ENCODE measurements at places on chromosomes 2 and 18.

- no peak for DNase-seq
These were observed 22.6 kb upstream of the CHN1 start for GRCh38 chr2:175027755-175028154.

- no peak for DNase-seq
These were observed 170.7 kb downstream of the CTIF start for GRCh38 chr18:48709371-48710062.

- DNase-seq = peak; percentile 22
These were observed 829 bp downstream of the ACVR1C start for GRCh38 chr2:157627594-157628476.

DNA sequence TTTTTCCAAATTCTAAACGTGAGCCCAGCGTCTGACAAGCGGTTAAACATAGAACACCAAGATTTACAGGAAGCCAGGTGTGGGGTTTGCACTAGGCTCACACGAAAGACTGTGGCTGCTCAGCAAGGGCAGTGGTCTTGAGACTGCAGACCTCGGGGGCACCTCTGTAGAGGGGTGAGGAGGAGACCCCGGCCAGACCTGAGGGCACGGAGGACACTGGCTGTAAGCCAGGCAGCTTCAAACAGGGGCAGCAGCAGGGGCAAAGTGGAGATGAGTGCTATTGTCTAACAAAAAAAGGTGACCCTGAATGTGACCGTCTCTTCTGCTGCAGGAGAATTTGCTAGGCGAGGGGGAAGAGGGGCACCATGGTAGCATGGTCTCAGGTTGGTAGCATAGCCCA lies 140.3 kb downstream of the CYP26B1 start:
- no peak for DNase-seq

DNA sequence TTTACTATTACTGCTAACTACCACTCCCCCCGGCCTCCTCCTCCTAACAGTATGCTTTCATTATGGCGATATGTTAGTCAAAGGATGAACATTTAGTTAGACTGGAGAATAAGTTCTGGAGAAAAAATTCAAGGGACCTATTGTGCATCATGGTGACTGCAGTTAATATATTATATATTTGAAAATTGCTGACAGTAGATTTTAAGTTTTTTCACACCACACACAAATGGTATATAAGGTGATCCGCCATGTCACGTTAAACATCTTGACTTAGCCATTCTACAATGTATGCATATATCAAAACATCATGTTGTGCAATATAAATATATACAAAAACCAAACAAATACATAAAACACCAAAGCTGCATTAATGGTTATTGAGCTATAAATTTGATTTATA lies 873.7 kb downstream of the CNTNAP5 start:
- DNase-seq = no peak

- DNase-seq = no peak
These were observed 33.5 kb upstream of the ZEB2 start for GRCh38 chr2:144553379-144553778.

DNA sequence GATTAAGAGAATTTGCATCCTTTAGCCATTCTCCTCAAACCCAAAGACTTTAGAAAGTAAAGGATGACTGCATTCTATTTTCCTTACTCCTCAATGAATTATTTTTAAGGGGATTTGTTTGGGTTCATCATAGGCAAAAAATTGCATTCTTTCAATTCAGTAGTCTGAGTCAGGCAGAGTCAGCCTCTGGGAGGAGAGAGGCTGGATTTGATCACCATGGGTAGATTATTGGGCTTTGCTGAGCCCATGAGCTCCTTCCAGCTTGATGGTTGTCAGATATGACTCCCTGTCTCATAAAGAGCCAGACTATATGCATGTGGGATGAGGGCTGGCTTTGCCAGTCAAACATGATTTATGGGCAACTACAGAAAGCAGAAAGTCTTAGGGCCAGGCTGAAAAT lies 101.2 kb downstream of the KCNS3 start:
- no peak for DNase-seq

- DNase-seq = no peak
These were observed 2.5 kb downstream of the CYP1B1 start for GRCh38 chr2:38073211-38074057.

GRCh38 chr2:234406085-234406484 lies 90.8 kb downstream of the ARL4C start:
- no peak for DNase-seq

DNA sequence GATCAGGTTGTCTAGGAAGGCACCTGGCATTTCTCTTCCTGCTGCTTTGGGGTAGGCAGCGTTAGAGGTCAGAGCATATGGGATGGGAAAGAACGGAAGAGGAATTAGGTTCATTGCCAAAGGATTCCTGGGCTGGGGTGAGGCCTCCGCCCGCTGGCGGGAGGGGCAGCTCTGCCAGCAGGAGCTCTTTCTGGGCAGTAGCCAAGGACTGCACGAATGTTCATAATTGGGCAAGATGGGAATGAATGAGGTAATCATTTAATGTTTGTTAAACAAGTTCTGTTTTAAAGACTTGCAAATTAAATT lies 253.9 kb downstream of the AGAP1 start:
- no peak for DNase-seq

GRCh38 chr2:231673348-231673770 lies 35.0 kb upstream of the PTMA start:
- no peak for DNase-seq

GRCh38 chr18:58288921-58289797 lies 245.1 kb downstream of the NEDD4L start:
- DNase-seq = no peak

GRCh38 chr18:10121028-10121427 lies 207.2 kb downstream of the VAPA start:
- no peak for DNase-seq

- no peak for DNase-seq
These were observed 120.0 kb upstream of the FHL2 start for GRCh38 chr2:105518897-105519296.

GRCh38 chr2:173048897-173049661 lies 26.6 kb upstream of the MAP3K20 start:
- DNase-seq = no peak

GRCh38 chr2:5454051-5454390 lies 238.2 kb upstream of the SOX11 start:
- DNase-seq = no peak

DNA sequence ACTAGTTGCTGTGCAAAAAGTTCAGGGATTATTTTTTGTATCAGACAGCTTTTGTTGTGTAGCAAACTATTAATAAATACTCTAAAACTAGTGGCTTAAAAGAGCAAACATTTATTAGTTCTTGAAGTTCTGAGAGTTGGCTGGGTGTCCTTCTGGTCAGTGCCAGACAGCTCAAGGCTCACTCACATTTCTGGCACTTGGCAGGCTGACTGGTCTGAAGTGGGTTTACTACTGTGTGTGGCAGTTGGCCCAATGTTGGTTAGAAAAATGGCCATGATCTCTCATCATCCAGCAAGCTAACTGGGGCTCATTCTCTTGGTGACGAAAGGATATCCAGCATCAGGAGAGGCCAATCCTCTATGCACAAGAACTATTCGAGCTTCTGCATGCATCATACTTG lies 71.4 kb upstream of the ZNF385B start:
- no peak for DNase-seq

GRCh38 chr2:58512878-58513277 lies 271.8 kb upstream of the FANCL start:
- DNase-seq = no peak

- no peak for DNase-seq
These were observed 86.9 kb downstream of the LTBP1 start for GRCh38 chr2:33033606-33034081.

DNA sequence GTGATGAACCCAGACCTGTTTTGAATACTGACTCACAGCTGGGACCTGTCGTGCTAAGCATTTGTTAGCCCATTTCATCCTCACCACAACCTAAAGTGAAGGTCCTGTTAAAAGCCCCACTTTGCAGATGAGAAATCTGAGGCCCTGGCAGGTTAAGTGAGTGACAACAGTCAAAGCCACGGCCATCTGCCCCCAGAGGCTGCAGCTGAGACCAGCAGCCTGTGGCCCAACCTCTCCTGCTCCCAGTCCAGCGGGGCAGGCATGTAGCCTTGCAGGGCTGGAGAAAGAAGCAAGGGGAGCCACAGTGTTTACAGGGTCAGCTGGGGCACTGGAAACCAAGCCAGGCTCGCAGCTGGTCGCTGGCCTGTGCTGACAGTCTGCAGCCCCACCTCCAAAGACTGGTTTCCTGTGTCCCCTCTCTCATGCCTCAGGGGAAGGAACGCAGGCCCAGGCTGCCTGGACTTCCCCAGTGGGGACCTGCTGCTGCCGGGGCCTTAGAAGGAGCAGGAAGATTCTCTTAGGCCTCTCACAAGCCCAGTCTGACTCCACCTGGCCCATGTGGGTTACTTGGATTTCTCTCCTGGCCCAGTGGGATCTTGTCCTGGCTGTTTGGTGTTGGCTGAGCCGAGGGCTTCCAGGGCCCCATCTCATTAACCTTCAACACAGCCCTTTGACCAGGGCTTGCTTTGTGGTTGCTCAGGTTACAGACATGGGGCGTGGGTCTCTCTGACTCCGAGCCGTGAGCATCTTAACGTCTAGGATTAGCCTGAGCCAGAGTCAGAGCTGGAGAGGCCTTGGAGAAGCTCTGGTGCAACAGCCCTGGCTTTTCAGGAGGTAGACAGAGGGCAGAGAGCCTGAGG lies 1.7 kb downstream of the INPP5D start:
- no peak for DNase-seq

- DNase-seq = no peak
These were observed 16.5 kb downstream of the DOK1 start for GRCh38 chr2:74571058-74571457.

DNA sequence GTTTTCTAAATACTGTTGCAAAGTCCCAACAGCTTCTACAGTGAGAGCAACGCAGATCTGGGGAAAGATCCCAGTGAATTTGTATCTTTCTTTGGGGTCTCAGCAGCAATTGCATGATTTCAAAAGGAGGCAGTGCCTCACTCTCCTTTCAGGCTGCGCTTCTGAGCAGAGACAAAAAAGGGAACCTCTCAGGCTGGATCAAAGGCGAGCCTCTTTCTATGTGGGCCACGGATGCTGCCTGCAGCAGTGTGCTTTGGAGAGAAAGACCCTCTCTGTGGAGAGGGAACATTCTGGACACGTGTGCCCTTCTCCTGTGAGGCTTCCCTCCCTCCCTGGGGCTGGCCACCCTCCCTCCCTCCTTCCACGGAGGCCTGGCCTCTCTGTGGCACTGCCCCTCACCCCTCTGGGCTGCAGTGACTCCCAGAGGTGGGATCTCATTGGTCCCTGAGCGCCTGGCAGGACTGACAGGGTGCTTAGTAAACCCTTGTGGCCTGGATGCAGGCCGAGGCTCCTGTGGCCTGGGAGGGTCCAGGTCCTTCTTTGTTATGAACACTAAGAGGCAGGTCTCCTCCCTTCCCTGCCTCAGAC lies 21.6 kb upstream of the PDIA6 start:
- no peak for DNase-seq

GRCh38 chr2:107132070-107132469 lies 246.1 kb upstream of the ST6GAL2 start:
- no peak for DNase-seq

DNA sequence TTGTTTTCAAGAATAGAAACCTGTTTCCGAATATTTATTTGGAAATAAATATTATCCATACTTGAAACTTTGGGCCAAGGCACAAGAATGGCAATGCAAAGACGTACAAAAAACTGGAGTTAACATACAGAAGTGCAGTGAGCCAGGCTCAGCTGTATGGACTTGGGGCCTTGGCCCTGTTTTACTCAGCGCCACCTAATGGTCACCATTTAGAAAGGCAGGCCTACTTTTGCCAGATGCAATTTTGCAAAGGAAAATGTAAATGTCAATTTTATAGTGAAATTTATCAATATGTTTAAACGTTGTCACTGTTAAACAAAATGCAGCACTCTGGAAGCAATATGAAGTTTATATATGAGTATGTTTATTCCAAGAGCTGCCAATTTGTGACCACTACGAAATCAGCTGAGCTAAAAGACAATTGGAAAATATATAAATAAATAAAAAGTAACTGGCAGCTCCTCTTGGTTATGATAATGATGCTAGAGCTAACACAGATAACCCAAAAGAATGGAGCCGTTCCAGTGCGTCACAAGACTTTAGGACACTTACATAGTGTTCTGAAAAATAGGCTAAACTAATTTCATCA lies 155.0 kb downstream of the ARHGAP15 start:
- DNase-seq = no peak

DNA sequence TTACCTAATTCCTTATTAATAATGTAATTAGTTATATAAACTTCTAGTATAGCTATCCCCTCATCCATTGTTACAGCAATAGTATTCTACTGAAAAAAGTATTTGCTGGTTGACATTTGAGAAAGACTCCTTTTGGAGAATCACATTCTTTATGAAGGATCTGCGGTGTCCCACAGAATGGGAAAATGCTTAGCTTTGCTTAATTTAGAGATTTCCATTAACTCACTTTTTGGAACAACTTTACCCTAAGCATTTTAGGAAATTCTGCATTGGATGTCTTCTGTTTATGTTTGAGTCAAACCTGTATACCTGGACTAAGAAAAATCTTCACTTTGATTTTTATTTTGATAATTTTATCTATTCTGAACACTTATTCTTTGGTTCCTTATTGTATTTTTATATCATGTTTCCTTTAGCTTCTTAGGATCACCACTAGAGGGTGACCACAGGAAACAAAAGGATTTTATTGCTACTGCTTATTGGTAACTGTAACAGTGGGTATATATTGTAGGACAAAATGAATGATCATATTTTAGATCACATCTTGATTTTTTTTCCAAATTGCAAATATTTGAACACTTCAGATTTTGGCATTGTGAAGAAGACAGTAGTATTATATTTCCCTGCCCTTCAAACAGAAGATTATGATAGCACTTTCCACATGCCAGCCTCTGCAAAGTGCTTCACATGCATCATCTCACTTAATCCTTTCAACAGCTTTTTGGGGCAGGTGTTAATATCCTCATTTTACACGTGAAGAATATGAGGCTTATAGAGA lies 79.6 kb downstream of the MIB1 start:
- DNase-seq = no peak

GRCh38 chr2:175737722-175738361 lies 264.2 kb downstream of the LNPK start:
- DNase-seq = no peak

GRCh38 chr2:96484091-96484490 lies 21.1 kb downstream of the NEURL3 start:
- DNase-seq = no peak

- no peak for DNase-seq
These were observed 97.5 kb upstream of the CD302 start for GRCh38 chr2:159895258-159896065.

GRCh38 chr2:1567556-1568344 lies 154.5 kb downstream of the TPO start:
- no peak for DNase-seq

Data from activated naive CD4-positive, alpha-beta T cell (primary cell).